ENCODE measurements at places on chromosomes 6 and 20. TPM values are rescaled to one million over a fixed set of nuclear protein-coding genes. Genes with fewer than 3 reads are reported as not detected.

The TAAR9 gene
- not detected for total RNA-seq

The PRL gene
- total RNA-seq, result not detected

The C20orf141 gene
- not detected for total RNA-seq

The LAMA5 gene
- 74.3 TPM for total RNA-seq

The HSPA1B gene
- total RNA-seq, result 72.9 TPM

The CDH26 gene
- total RNA-seq, result not detected

The PRPF6 gene
- total RNA-seq, result 55.0 TPM

The ADGRF4 gene
- not detected for total RNA-seq

The SLC17A2 gene
- not detected for total RNA-seq

The NRN1 gene
- total RNA-seq, result 0.13 TPM

The MLN gene
- total RNA-seq, result not detected

The SMPDL3A gene
- total RNA-seq, result 9.2 TPM

The LRRN4 gene
- 0.26 TPM for total RNA-seq

The HCRTR2 gene
- not detected for total RNA-seq

The SLC35F1 gene
- under 0.01 TPM for total RNA-seq

The SIRPB2 gene
- total RNA-seq, result not detected

The TFEB gene
- 7.4 TPM for total RNA-seq

The PRPH2 gene
- total RNA-seq, result 2.5 TPM

The ATXN1 gene
- total RNA-seq, result 20.9 TPM
